ENCODE measurements at places on chromosomes 3 and 15.

DNA sequence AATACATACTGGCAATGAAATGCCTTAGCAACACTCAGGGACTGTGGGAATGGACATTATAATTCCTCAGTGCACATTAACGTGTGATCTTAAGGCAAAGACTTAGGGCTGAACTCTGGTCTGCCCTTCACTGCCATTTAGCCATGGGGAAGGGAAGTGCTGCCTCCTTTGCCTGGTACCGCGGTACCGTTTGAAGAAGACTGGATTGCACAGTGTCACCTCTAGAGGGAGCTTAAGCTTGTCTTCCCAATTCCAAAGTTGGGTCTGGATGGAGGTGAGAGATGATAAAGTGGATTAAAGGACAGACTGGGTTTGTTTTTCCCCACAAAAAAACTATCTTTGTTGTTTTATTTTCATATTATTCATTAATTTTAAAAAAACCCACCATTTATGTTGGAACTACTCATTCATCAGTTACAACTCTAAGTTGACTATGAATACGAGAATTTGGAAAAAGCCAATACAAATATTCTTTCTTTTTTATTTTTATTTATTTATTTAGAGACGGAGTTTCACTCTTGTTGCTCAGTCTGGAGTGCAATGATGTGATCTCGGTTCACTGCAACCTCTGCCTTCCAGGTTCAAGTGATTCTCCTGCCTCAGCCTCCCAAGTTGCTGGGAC is 60.0 kb upstream of the SYN2 start:
- no peak for DNase-seq

- no peak for DNase-seq
These were observed 11.4 kb downstream of the SEMA3G start for GRCh38 chr3:52433328-52433995.

DNA sequence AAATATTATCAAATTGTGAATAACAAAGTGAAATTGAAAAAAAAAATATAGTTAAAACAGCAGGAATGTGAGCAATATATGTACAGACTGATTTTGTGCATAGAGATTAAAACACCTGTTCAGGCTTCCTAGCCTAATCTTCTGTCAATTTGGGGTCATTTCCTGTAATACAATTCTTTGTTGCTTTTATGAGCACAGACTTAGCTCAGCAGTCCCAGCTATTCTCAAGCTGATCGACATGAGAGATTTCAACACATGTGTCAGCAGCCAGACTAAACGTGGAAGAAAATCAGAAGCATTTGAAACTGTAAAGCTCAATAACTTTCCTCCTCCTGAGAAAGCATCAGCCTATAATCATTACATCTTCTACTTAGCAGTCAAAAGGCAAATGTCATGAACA is 1.6 kb upstream of the FHIT start:
- no peak for DNase-seq

DNA sequence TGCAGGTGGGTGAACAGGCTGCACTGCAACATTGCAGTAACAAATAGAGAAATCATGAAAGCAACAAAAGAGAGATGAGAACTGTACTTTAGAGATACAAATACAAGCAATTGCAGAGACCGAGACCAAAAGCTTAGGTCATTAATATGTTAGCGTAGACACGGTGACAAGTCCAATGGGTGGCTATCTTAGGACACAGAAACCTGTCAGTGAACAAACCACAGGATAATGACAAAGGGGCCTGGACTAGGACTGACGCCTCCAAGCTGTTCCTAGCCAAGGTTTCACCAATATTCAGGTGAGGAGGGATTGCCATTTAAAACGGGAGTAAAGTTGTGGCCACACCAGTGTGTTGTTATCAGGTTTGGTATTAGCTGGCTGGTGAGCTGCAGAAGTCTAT is 41.7 kb upstream of the BLM start:
- DNase-seq: no peak

DNA sequence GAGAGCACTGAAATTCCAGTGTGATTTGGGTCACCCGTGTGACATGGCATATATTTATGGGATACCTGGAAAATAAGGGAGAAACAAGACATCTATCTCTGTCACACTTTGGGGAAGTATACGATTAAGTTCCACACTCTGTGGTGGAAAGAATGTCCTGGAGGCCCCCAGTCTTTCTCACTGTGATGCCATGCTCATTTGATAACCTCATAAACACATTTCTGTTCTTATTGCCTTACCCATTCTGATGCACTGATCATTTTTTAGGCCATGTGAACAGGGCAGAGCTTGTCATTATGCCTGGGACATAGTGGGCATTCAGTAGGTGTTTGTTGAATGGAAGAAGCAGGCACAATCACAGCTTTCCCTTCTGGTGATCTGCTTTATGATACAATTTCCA is 349.4 kb upstream of the TPRG1 start:
- DNase-seq: no peak

DNA sequence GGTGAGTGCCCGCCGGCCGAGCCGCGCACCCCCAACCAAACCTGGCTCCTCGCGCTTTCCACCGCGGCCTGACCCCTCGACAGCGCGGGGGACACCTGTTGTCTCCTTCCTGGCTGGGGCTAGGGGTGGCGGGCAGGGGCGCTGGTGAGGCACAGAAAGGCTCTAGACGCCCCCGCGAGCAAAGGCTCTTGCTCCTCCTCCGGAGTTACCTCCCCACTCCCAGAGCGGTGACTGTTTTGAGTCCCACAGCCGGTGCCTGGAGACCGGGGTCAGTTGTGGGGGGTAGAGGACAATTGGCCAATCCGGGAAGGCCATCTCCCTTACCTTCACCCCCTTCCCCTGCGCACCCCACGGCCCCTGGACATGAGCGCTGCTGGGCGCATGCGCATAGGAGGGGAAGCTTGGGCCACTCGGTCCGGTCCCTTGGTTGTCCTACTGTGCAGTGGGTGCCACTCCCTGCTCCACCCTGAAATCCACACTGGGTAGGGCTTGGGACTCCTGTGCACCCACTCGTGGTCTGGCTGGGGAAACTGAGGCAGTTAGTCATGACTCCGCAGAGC is 554 bp downstream of the CHST13 start:
- no peak for DNase-seq

- no peak for DNase-seq
These were observed 109.1 kb downstream of the COL6A6 start for GRCh38 chr3:130626049-130626448.

DNA sequence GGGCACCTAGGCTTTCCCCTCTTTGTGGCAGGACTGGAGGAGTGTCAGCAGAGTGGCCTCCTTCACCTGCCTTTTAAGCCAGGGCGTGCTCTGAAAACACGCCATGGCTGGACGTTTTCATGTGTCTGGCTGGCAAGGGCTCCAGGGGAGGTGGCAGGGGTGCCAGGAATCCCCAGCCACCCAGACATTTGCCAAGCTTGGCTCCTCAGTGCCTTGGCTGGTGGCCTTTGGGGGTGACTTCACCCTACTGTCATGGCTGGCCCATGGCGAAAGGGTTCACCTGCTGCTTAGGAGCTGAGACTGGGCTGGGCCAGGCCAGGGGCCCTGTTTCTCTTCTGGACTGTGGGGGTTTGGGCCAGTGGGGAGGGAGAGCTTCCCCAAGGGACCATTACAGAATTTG is 17.6 kb downstream of the KLF13 start:
- DNase-seq: no peak

GRCh38 chr3:193788189-193788991 is 195.4 kb downstream of the OPA1 start:
- no peak for DNase-seq

DNA sequence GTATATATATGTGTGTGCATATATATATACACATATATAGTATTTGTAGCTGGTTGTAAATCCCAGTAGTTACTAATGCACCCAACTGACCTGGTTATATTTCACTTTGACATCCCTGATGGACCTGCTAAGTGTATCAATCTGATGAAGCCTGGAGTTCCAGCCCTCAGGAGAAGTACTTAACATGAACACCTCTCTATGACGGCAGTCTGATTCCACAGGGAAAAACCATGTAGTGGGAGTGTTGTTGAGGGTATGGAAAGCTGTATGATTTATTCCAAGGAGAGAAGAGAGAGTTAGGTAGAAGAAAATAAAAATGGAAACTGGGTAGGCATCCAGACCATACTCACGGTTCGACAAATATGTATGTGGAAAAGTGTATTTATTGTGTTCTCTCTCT is 531.2 kb upstream of the SEMA6D start:
- no peak for DNase-seq

DNA sequence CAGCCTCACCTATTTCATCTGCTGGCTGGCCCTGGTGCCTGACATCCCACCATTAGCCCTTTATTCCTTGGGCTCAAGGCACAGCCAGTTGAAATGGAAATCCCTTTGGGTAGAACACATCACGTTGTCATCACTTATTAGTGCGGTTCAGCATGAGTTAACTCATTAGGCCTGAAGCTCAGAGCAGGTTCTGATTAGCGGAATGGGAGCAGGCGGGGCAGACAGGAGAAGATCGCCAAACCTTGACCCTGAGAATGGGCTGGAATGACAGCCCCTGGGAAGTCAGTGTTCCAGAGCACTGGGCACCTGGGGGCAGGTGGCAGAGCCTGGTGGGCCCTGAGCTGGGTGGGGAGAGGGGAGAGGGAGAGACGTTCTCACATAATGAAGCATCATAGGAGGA is 5.8 kb downstream of the ITGA11 start:
- DNase-seq: no peak

DNA sequence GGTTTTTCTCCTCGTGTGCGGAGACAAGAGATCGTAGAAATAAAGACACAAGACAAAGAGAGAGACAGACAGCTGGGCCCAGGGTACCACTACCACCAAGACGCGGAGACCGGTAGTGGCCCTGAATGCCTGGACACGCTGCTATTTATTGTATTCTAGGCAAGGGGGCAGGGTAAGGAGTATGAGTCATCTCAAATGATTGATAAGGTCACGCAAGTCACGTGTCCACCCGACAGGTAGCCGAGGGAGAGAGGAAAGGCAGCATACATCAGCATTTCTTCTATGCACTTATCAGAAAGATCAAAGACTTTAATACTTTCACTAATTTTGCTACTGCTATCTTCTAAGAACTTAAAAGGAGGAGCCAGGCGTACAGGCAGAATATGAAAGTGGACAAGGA is 28.2 kb downstream of the MYL3 start:
- DNase-seq: no peak

- no peak for DNase-seq
These were observed 122.2 kb downstream of the ANXA2 start for GRCh38 chr15:60275624-60276023.

Data from DMS153 (cell line).